ENCODE measurements at places on chromosomes 11 and 22.

GRCh38 chr22:35376728-35377472 is 4.0 kb upstream of the HMOX1 start:
- peak; percentile 81 for DNase-seq

DNA sequence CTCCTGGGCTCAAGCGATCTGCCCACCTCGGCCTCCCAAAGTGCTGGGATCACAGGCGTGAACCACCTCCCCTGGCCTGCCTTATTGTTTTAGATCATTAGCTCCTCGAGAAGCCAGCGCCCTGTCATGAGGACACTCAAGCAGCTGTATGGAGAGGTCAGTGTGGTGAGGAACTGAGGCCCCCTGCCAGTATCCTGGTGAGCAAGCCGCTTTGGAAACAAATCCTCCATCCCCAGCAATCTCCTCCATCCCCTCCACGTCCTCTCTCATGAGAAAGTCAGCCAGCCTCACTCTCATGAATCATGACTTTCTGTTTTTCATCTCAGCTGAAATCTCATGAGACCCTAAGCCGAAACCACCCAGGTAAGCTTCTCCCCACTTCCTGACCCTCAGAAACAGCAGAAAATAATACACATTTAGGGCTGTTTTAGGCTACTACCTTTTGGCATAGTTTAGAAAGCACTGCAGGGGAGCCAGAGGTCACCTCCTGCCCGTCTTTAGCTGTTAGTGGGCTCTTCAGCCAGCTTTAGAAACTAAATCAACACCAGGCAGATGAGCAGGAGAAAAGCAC is 56.0 kb downstream of the CTTN start:
- no peak for DNase-seq

DNA sequence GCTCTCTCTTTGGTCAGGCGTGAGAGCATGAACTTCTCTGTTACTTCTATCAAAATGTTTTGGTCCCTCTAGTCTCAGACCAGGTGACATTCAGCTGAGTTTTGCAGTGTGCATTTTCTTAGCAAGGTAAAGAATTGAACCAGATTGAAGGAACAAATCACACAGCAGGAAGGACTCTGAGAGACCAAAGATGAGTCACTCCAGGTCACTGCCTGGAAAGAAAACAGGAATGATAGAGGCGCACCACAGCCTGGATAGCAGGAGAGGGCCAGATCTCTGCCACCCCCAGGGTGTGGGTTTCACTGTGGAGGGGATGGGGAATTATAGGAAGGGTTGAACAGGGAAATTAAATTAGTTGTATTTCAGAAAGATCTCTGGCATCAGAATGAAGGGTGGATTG is 788.3 kb downstream of the NTM start:
- DNase-seq = no peak

DNA sequence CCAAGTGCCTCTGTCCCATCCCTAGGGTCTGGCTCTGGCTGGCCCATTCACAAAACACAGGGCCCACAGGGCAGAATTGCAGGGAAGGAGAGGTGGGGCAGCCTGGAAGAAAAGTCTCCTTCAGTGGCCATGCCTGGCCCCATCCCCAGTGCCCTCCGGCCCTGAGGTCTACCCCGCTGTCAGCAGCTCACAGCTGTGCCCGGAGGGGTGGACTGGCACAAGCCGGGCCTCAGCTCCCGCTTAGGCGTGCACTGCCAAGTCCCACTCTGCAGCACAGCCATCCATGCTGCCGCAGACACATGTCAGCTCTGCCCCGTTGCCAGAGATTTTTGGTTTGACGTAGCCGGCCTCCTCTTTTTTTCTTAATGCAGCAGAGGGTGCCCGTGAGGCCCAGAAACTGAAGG is 3.9 kb upstream of the SCN2B start:
- DNase-seq = peak; percentile 54

DNA sequence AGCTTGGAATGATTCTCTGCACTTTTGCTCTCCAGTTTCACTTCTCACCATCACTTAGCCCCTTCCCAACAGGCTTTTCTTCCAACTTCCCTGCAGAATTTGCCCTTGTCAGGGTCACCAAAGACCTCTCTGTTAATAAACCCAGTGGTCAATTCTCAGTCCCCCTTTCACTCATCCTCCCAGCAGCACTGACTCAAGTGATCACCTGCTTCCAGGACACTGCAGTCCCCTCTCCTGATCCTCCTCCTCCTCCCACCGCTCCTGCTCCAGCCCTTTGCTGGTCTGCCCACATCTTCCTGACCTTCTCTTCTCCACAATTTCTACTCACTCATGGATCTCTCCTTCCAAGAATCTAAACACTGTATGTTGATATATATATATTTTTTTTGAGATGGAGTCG is 57.9 kb downstream of the SHISAL1 start:
- DNase-seq = no peak

DNA sequence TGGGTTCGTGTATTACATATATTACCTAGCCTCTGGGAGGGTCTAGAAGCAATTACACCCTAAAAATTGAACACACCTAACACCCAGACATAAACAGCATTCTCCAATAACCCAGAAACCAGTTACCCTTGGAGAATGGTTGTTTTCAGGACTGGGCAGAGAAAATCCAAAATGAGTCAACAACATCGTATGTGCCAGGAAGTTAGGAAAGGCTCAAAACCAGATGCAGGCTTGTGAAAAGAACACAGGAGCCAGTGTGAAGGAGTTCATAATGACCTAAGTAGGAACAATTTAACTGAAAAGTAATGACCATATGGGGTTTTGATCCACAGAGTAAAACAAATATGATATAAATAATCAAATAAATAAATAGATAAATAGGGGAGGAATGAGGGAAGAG is 5.1 kb upstream of the CLPB start:
- no peak for DNase-seq

DNA sequence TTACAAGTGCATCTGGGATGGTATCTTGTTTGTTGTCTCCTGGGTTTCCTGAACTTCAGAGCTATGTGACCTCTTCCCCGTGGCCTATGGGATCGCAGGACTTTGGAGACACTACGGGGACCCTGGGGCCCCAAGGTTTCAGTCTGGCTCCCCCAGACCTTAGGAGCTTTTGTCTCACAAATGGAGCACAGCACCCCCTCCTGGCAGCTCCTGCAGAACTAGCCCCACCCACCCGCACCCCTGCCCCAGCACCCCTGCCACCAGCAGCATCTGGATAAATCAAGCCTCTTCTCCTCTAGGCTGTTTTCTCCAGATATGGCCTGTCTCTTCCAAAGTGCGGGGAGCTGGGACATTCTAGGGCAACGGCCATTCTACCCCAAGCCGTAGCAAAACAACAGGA is 10.4 kb downstream of the RCOR2 start:
- DNase-seq = peak; percentile 33

- DNase-seq = no peak
Measured at GRCh38 chr11:27611947-27612455, 88.3 kb downstream of the BDNF start.

DNA sequence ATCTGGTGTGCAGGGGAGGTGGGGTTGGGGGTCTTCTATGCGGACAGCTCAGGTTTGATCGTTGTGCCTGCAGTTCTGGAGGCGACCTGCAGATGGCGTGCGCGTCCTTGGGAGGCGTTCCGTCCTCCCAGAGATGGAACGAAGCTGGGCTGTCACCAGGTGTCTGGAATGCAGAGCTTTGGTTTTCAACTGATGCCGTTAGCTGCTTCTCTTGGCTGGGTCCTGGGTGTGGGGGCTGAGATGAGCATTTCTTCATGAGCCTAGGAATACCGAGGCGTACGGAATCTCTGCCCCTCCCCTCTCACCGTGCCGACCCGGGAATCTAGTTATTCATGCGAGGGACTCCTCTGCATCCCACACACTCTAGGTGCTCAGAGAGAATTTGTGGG is 98.6 kb downstream of the CEP164 start:
- peak; percentile 97 for DNase-seq

- no peak for DNase-seq
Measured at GRCh38 chr22:27651486-27651885, 150.1 kb downstream of the MN1 start.

DNA sequence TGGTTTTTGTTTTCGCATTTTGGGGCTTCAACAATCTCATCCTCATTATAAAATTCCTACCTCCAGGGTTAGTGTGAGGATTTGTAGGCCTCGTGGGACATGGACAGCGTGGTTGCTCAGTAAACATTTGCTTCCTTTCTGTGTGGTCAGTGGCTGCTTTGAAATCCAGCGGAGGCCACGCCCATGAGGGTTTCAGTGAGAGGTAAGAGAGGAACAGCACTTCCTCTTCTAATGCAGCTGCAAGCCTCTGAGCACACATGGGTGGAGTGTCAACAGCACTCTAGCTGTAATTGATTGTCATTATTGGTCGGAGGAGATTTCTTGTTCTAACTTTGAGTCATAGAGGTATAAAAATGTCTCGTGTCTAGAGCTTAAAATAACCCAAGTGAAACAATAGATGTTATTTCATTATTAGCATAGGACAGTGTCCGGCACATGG is 6.0 kb upstream of the ARHGAP42 start:
- peak; percentile 45 for DNase-seq

DNA sequence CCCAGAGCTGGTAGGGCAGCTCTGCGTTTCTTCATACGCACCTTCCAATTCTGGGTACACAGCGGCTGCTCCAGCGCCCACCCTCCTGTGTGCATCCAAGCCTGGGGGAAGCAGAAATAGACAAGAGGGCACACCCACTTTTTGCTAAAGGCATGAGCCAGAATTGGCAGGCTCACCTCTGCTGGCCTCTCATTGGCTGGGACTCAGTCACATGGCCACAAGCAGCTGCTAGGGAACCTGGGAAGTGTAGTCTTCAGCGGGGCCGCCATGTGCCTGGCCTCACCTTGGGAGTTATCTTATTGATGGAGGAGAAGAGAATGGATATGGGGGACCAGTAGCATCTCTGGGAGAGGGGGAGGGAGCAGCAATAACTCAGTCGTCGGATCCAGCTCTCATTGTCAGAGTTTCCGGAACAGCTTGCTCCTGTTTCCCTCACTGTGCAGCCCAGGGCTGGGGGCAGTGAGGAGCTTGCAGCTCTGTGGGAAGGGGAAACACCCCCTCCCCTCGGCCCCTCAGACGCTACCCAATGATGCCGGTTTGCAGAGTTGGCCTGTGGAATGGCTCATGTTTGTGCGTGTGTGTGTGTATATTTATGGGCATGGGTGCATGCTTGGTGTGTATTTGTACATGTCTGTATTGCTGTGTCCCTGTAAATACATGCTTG is 11.8 kb upstream of the MIEF1 start:
- peak; percentile 68 for DNase-seq

- DNase-seq = no peak
Measured at GRCh38 chr11:61069427-61069826, 32.9 kb upstream of the CD5 start.

DNA sequence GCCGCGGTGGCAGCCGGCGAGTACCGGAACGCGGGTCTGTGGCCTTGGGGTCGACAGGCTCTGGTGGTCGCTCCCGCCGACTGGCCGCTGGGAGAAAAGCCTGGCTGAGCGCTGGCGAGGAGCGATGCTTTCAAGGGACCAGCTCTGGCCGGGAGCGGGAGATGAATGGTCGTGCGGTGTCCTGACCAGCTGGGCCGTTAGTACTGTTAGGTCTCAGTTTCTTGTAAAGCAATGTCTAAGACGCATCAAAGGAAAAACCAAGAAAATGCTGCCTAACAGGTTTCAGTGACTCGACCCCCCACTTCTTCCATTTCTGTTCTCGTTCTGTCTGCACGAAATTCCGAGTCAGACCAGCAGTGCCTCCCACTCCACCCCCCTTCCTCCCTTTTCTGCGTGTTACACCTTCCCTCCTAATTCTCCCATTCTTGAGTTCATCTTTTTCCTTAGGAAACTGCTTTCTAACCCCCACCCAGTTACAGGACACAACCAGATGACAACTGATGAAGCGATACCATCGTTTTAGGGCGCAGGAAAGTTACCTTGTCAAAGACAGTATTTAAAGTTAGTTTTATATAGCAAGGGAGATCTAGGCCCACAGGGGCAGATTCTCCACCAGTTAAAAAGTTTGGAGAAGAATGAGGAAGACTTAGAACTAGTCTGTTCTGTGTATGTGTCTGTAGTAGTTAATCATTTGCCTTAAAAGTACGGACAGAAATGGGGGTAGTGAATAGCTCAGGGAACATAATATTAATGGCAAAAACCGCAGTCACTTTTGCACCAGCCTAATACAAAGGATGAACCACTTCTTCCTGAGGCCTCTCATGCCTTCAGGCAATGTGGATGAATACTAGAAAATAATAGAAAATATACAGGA is 1.0 kb downstream of the CUL5 start:
- no peak for DNase-seq

- peak; percentile 39 for DNase-seq
Measured at GRCh38 chr11:76234416-76235232, 28.3 kb upstream of the WNT11 start.

DNA sequence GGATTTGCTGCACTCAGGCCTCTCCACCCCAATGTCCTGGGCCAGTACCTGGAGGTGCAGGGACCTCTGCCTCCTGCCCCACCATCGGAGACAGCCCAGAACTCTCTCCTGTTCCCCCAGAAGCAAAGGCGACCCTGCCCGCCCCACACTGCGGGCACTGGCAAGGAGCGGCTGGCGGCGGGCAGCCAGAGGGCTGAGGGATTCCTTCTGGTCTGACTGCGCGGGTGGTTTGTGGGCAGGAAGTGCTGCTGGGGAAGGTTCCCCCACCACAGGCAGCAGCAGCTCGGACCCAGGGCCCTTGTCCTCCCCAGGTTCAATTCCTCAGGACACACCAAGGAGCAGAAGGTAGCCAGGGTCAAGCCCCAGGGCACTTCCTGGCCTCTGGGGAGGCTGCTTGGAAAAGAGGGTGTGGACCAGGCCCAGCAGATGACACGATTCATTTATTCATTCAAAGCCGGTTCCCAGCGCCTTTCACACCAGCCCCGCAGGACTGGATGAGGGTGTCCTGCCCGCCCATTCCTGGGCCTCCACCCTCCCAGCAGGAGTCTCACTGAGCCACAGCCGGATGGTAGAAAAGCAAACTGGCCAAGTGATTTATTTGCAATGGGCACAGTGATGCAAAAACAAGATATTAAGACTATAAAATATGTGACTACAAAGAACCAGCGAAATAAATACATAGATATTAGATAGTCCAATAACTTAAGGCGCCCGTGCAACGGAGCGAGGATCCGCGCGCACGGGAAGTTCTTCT is 1.2 kb downstream of the PHLDA2 start:
- DNase-seq = no peak

- DNase-seq = no peak
Measured at GRCh38 chr11:110973401-110973980, 261.3 kb upstream of the ARHGAP20 start.

DNA sequence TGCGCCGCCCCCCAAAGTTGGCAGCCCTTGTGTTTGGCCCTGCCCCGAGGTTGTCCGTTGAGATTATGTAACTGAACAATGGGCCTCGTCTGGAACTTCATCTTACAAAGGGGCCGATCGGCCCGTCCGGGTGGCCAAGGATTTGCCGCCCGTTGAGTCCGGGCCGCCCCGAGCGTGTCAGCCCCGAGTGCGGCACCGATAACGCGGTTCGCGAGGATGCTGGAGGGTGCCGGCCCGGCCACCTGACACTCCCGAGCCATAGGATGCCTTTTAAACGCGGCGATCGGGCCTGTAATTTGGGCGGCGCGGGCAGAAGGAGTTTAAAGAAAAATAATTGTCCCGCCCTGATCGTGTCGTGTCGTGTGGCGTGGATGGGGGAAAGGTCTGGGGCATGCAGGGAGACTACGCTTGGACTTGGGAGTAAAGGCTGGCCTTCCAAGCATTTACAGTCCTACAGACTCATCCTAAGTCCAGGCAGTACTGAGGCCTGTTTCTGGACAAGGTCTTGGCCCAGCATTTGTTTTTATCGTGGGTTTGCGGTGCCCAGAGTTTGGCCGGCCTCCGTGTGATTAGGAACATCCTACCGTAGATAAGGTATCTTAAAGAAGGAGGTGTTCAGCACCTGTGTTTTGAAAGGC is 1.3 kb downstream of the WEE1 start:
- peak; percentile 42 for DNase-seq

Measured in nephron progenitor cell (in vitro differentiated cells).